ENCODE measurements at places on chromosomes 12 and 14.

DNA sequence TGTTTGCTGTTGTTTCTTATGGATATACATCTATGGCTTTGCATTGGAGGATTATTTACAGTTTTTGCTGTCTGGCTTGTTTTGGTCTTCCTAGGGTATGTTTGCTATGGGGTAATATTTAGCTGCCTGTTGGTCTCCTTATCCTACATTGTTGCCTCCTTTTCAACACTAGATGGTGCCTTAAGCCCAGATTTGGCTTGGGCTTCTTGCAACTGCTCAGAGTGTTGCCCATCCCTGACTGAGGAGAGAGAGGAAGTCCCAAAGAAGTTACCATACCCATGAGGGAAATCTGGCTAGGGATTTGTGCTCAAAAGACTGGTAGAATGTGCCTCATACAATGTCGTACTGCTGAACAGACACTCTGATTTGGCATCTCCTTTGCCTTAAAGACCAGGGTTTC is 94.6 kb upstream of the MUCL1 start:
- DNase-seq = peak; percentile 53

DNA sequence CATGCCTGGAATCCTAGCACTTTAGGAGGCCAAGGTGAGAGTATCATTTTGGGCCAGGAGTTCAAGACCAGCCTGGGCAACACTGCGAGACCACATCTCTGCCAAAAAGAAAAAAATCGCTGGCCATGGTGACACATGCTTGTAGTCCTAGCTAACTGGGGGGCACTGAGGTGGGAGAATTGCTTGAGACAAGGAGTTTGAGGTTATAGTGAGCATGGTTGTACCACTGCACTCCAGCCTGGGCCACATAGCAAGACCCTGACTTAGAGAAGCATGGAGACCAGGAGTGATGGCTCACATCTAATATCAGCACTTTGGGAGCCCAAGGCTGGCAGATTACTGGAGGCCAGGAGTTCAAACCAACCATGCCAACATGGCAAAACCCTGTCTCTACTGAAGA is 9.2 kb downstream of the PTGES3 start:
- DNase-seq = no peak

DNA sequence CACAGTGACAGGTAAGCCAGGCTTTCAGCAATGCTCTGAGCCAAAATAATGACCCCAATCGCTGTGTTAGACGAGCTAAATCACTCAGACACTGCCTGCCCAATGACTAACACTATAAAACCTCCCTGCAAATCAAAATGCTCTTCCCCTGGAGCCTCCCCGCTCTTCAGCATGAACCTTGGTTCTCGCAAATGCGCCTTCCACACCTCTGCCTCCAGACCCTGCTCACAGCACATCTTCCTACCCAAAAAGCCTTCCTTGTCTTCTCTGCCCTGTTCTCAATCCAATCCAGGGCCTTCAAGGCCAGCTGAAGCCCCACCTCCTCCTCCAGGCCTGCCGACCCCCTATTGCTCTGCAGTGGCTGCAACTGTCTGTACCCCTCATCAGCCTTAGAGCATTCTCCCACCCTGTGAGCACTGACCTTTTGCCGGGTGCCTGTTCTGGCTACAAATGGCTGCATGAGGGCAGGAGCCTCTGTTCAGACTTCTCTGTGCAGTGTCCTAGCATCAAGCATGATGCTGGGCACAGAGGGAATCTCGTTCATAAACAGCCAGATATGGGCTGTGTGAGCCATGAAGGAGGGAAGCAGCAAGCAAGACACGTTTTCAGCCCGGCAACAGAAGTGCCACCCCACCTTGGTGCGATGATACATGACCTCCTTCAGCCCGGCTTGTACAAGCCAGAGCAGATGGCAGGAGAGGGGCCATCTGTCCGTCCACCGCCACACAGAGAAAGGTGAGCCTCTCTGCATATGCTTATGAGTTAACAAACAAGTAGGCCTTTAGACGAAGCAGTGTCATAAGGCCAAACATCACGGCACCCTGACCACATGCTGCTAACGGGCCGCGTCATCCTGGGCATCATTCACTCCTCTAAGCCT is 64.5 kb upstream of the DDX11 start:
- no peak for DNase-seq

GRCh38 chr12:39990122-39991101 is 115.5 kb downstream of the SLC2A13 start:
- DNase-seq = no peak

DNA sequence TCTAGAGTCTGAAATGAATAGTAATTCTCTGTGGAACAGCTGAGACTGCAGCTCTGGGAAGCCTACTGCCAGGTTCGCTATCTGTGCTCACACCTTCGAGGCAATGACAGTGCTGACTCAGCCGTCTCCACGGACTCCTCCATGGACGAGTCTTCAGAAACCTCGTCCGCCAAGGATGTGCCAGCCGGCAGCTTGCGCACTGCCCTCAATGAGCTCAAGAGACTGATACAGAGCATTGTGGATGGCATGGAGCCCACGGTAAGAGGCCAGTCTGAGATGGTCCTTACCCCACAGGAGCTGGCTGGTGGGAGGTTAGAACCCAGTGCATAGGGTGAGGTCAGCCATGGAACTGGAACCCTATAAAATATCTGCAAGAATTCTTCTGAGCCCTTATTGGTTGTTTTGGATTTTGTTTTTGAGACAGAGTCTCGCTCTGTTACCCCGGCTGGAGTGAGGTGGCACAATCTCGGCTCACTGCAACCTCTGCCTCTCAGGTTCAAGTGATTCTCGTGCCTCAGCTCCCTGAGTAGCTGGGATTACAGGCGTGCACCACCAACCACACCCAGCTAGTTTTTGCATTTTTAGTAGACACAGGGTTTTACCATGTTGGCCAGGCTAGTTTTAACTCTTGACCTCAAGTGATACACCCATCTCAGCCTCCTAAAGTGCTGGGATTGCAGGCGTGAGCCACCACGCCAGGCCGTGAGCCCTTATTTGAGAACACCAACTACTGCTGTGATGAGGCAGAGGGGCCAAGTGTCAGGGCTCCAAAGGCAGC is 43.9 kb downstream of the RAB35 start:
- no peak for DNase-seq

All from NCI-H345 (cell line).